ENCODE measurements at places on chromosomes 12 and 14.
A peak's percentile ranks its signal among the peaks of the same experiment; 100 is the strongest.

DNA sequence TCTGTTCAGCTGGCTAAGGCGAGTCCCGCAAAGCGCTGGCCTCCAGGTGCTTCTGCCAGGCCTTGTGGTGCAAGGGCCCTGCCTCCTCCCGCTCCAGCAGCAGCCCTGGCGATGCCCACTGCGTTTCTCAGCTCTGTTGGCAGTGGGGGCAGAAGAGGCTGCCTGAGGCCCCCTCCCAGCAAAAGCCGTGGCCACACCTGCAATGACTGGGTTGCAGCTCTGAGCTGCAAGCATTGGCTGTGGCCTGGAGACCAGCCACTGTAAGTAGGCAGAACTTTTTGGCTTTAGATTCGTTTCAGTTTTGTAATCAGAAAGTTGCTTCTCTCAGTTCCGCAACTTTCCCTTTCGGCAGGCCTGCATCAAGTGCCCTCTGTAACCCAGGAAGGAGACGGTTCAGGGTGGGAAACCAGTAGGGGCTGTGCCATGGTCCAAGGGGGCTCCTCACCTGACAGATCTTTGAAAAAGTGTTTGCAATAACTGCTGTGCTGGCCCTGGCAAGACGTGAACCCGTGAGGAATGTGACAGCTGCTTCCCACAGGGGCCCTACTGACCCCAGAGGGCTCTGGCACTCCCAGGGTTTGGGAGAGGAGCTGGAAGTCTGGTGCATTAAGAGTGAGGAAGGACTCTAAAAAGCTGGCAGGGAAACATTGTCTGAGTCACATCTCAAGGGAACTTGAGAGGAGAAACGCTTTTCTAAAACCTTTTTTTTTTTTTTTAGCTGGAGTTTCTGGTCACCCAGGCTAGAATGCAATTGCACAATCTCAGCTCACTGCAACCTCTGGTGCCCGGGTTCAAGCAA, 54.5 kb upstream of the MAX start:
- DNase-seq: peak; percentile 74

- DNase-seq: peak; percentile 85
Observed at GRCh38 chr14:102594514-102595175, 2.2 kb downstream of the RCOR1 start.

DNA sequence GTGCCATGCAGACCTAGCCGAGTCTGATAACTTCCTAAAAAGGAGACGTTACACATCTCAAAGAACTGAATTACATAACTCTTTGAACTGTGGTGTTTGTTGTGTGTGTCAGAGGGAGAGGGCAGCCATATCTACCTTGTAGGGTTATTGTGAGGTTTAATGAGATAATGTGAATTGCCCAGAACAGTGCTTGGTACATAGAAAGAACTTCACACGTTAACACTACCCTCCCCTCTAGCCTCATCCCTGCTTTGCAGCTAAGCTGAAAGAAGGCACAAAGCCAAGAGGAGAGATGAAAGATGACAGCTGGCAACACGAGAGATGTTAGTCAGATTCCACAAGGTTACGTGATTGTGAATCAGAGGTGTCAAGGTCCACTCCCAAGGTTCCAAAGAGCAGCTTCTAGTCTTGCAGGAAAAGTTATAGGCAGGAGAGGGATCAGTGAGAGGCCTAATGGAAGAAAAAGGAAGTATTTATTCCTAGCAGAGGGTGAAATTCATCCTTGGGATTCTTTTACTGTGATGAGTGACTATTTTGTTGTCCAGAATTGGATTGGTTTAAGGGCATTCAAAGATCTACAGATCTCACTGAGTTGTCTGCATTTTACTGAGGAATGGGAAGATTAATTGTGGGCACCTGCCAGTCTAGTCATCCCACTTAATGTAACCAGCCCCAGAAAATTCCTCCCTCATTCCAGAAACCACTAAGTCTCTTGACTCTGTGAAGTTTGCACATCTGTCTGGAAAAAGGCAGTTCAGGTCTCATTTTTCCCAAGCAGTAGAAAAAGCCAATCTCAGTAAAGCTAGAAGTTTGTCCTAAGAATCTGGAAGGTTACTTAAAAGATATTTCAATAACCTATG, 25.9 kb upstream of the WNK1 start:
- DNase-seq: no peak

DNA sequence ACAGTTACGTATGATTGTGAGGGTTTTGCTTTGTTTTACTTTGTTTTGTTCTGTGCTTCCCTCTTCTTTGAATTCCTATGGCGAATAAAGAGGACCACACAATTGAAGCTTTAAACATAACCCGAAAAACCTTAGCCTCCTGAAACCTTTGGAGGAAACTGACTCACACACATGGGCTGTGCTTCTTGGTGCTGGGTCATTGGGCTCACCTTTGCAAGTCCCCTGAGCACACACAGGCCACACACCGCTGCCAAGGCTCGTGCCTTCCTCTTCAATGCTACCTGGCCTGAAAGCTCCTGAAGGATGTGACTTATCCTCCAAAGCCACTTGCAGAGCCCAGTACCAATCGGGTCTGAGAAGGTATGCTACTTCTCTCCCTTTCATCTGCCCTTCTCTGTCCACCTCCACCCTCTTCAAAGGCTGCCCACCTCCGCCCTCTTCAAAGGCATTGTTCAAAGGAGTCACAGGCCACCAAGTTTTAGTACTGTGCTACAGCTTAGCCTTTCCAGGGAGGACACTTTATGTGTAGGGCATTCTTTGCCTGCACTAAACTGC, 114.6 kb downstream of the FOXN3 start:
- no peak for DNase-seq

GRCh38 chr12:42182394-42182793, 37.7 kb upstream of the GXYLT1 start:
- no peak for DNase-seq

DNA sequence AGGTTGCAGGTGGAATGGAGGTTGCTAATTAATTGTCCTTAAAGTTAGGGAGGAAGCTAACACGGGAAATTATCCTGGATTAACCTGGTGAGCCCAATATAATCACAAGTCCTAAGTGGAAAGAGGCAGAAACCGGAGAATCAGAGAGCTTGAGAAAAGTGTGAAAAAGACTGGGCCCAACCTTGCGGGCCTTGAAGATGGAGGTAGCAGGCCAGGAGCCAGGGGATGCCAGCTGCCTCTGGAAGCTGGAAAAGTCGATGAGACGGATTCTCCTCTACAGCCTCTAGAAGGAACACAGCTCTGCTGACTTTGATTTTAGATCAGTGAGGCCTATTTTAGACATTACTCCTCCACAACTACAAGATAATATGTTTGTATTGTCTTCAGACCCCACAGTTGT, 2.1 kb downstream of the SDR9C7 start:
- DNase-seq: no peak

- no peak for DNase-seq
Observed at GRCh38 chr14:45559626-45560025, 306.6 kb upstream of the MIS18BP1 start.

DNA sequence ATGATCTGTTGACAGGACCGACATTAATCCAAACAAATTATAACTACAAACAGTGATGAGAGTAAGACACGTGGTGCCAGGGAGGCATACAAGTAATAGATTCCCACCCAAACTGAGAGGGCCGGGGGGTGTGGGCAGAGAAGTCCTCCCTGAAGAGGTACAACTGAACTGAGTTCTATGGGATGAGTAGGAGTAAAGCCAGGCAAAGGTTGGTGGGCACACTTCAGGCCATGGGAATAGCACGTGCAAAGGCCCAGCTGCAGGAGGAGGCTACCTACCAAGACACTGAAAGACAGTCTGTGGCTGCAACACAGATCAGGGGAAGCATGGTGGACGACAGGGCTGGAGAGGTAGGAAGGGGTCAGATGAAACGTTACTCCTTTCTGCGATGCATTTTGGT, 22.0 kb upstream of the VWF start:
- no peak for DNase-seq

GRCh38 chr12:100404769-100405407, 48.0 kb downstream of the SLC17A8 start:
- peak; percentile 32 for DNase-seq

DNA sequence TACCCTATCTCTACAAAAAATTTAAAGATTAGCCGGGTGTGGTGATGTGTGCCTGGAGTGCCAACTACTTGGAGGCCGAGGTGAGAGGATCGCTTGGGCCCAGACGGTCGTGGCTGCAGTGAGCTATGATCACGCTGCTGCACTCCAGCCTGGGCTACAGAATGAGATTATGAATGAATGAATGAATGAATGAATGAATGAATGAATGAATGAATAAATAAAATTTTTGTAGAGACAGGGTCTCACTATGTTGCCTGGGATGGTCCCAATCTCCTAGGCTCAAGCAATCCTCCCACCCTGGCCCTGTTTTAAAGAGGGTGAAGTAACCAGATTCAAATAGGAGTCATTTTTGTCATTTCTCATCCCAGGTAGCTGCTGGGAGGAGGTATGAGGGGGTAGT, 176.2 kb upstream of the HIF1A start:
- no peak for DNase-seq

DNA sequence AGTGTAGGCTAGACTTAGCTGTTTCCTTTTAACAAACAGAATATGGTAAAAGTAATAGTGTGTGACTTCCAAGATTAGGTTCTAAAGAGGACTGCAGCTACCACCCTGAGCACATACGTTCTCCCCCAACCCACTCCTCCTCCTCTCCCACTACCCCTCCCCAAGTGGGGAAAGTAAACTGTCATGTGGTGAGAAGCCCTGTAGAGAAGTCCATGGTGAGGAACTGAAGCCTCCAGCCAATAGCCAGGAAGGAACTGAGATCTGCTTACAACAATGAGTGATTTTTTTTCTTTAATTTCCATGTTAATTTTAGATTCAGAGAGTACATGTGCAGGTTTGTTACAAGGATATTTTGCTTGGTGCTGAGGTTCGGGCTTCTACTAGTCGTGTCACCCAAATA, 57.0 kb upstream of the EGLN3 start:
- no peak for DNase-seq

DNA sequence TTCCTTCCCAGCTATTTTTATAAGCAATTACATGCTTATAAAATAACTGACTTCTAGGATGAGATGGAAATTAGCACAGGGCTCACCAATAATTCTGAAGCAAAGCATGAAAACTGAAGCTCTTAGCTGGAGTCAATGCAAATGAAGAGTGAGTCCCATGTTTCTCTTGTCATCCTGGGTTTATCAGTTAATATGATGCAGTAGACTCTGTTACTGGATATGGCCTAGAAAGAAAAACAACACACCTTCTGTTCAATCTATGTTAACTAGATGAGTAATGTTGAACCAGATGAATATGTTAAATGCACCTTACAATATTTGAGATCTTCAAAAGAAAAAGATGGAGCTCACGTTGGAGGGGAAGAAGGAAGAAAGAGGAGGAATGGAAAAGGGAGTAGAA, 229.4 kb downstream of the DUSP6 start:
- DNase-seq: no peak

DNA sequence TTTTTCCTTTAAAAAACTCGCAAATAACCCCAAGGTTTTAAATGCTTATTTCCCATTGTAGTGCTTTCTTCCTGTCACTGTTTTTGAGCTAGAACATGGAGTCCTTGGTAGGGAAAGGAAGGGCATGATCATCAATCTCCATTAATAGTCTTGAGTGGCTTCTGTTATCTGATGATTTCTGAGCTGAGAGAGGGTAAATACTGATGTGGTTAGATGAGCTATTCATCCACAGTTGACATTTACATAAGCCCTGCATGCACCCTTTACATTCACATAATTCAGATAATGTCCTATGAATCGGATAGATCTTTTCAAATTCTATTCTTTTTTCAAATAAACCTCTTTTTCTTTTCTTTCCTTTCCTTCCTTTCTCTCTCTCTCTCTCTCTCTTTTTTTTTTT, 81.4 kb downstream of the NTN4 start:
- DNase-seq: no peak
